ENCODE measurements at places on chromosomes 3 and 15.

DNA sequence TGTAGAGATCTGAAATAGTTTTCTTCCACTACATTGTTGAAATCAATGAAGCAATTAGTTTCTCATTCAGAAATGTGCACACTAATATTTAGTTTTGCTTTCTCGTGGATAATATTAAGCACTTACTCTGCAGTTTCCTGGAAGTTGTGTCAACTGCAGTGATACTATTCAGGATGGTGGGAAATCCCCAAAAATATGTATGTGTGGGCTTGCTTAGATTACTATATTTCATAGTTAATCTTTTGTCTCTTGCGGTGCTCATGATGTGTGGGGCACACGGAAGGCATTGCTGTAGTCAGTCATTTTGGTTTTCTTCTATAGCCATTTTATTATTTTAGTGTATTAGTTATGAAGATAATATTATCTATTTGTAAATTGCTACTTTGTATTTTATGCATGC, 19.7 kb downstream of the RAB11A start:
- no peak for DNase-seq

DNA sequence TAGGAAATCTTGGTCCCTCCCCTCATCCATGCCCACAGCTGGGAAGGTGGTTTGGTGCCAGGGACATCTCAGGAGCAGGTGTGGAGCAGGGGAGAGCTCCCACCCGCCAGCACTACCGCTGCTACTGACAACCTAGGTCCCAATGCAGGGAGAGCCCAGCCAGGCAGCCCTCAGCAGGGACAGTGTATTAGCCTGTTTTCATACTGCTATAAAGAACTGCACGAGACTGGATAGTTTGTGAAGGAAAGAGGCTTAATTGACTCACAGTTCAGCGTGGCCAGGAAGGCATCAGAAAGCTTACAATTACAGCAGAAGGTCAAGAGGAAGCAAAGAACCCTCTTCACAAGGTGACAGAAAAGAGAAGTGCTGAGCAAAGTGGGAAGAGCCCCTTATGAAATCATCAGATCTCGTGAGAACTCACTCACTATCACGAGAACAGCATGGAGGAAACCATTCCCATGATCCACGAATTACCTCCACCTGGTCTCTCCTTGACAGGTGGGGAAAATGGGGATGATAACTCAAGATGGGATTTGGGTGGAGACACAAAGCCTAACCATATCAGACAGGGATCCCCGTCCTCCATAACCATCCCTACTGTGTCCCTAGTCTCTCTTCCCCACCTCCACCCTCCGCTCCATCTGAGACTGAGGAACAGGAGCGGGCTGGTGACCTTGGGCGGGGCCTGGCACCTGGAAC, 218.6 kb downstream of the TBC1D2B start:
- no peak for DNase-seq

DNA sequence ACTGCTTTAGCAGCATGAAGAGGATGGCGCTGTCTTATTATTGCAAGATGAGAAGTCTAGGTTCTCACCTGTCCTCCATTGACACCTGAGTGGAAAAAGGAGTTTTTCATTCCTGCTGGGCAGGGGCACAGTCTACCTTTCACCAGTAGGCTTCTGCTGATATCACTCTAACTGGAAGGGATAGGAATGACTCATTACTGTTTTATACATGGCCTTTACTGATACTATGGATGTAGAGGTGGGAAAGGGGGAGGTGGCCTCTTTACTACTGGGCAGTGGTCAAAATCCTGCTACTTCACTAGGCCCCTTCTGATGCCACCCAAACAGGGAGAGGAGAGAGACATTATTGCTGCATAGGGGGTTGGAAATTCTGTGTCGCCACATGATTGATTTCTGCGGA, 97.8 kb downstream of the BBX start:
- no peak for DNase-seq

DNA sequence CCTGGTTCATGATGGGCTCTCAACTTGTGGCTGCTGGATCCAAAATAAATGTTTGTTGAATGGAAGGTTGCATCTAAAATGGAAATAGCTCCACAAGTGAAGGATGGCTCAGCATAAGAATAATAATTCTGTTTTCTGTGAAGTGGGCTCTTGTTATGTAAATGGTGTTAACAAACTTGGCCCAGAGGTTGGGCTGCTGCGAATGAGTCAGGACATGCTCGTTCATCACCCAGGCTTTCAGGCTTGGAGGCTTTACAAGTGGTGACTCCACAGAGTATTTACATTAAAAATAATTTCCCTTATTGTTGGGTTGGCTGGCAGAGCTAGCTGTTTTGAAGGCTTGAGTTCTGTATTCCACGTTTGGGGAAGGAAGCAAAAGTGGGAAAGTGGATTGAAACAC, 60.5 kb downstream of the ITGB5 start:
- DNase-seq = no peak

- no peak for DNase-seq
Observed at GRCh38 chr3:48233542-48233941, 7.4 kb upstream of the ZNF589 start.

DNA sequence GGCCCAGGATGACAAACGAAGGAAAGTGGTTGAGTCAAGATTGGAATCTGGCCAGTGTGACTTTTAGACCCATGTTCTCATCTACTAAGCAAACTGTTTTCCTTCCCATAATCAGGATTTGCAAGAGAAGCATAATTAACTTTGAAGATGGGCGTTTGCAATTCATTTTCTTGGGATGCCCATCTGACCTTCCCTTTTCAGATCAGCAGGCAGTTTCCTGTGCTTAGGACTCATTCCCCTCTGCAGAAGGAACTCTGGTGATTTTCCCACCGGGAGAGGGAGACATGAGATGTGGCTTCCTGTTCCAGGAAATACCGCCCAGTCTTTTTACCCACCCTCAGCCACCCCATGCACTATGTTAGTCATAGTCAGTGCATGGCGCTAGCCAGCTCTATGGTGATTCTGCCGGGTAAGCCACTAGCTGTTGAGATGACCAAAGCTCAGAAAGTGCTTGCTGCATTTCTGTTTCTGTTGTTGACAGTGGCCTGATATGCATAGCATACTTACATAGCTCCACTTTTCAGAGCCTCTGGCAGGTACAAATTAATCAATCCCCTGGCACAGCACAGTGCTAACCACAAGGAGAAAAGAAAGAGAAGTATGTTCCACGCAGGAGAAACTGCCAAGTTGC, 129.4 kb downstream of the VGLL4 start:
- DNase-seq = peak; percentile 39

DNA sequence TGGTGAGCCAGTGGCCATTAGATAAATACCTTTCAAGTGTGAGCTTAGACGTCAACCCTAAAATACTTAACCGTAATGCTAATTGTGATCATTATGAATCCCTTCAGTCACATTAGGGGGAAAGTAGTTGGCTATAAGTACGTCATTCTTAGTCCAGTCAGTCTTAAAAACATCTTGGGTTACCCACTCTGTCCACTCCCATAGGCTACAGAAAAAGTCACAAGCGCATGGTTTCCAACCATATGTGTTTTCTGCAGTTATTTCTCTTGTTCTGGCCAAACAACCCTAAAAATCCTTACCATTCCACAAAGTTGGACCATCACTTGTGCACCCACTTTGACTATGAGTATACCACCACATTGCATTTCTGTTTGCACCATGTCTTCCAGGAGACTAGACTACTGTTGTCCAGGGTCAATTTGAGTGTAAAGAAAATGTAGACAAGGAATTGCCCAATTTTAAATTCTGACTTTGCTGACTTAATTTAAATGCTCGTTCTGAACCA, 3.3 kb downstream of the RPL15 start:
- DNase-seq = no peak

DNA sequence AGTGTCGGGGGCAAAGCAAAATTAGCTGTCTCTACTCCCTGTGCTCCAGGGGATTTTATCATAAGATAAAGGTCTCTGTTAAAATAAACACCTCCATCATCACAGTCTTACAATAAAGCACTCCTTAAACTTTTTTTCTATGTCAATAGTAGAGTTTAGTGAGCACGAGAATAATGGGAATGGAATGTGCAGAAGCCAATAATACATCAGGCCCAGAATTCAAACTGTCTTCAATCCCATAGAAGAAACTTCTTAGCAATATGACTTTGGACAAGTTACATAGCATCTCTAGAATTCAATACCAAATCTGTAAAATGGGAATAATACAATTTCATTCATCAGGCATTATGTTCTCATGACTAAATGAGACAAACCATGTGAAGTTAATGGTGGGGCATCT, 49.0 kb upstream of the EPHA3 start:
- no peak for DNase-seq

- no peak for DNase-seq
Observed at GRCh38 chr3:11195721-11196332, 41.5 kb downstream of the HRH1 start.

DNA sequence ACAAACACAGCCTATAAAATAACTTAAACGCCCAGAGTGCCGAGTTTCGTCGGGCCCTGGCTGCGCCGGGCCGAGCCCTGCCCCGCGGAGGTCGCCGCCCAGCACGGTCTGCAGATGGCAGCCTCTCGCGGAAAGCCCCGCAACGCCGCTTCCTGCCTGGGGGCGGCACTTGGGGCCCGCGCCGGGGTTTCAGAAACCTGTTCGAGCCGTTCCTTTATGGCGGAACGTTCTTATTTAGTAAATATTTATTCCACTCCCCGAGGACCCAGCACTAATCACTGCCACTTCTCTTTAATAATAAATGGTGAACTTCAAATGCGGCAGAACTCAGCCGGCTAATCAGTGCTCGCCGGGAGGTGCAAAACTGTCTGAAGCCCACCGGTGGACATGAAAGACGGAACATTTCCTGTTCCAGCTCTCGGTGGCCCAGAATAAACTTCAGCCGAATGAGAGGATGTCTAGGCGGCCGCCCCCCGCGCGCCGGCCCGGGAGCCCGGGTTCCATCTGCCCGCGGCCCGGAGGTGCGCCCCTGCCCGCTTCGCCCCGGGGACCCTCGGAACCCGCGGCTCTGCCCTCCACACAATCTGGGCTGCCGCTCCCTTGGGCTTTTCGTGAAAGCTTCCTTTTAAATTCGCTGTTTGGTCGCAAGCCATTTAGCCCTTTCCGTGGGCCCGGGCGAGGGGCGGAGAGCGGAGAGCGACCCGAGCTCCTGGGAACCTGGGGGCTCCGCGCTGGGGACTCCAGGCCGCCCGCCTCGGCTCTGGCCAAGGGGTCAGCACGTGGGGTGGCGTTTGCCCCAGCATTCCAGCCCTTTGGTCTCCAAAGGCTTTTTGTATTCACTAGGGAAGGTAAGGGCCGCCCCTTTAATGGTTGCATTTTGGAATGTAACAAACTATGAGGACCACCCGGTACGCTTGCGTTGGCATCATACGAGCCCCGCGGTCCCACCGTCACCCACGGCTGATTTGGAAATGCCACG, 110.8 kb upstream of the ATP11B start:
- DNase-seq = no peak

GRCh38 chr3:24495326-24495994, 810 bp upstream of the THRB start:
- DNase-seq = no peak

GRCh38 chr3:152611905-152612304, 223.0 kb upstream of the P2RY1 start:
- no peak for DNase-seq

GRCh38 chr3:22959593-22959992, 243.5 kb upstream of the UBE2E2 start:
- DNase-seq = no peak

- DNase-seq = no peak
Observed at GRCh38 chr3:112685420-112685819, 44.5 kb upstream of the CCDC80 start.

DNA sequence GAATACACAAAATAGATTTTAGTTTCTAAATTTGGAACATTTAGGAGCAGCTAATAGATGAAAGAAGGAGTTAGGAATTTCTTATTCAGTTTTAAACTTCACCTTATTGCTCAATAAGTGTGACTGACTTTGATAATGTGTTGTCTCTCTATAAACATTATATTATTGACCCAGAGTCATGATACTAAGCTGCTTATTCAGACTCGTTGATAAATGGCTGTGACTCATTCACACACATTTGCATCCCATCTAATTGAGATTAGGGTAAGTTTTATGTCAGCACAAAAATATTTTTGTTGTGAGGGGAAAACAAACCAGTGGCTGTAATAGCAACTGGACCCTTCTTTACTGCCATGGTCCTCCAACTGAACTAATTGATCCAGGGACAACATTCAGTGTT, 137.6 kb downstream of the GOLIM4 start:
- DNase-seq = no peak

DNA sequence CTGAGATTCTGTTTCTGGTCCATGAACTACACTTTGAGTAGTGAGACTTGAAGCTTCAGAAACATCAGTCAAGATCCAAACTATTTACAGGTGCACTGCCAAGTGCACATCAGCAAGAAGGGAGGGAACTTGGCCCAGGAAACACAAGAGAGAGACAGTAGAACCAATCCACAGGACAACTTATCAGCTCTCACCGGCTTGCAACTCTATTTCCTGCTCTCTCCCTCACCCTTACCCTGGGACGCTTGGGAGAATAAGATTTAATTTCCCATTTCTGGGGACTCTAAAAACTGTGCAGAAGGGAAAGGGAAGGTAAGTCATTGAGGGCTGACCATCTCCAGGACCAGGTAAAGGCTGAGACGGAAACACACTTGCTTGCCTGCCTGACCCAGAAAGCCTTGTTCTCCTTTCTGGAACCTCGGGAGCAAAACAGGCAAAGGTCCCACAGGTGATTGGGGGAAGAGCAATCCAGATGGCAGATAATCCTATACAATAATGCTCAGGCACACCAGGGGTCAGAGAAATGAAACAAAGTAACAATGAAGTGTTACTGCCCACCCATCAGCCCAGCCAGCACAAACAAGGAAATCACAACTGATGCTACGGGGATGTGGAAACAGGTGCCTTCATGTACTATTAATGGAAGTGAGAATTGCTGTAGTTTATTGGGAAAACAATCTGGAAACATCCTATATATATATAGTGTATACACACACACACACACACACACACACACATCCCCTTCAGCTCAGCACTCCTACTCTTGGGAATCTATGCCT, 154.4 kb downstream of the XXYLT1 start:
- no peak for DNase-seq

GRCh38 chr3:152839511-152839910, 4.6 kb downstream of the P2RY1 start:
- no peak for DNase-seq

DNA sequence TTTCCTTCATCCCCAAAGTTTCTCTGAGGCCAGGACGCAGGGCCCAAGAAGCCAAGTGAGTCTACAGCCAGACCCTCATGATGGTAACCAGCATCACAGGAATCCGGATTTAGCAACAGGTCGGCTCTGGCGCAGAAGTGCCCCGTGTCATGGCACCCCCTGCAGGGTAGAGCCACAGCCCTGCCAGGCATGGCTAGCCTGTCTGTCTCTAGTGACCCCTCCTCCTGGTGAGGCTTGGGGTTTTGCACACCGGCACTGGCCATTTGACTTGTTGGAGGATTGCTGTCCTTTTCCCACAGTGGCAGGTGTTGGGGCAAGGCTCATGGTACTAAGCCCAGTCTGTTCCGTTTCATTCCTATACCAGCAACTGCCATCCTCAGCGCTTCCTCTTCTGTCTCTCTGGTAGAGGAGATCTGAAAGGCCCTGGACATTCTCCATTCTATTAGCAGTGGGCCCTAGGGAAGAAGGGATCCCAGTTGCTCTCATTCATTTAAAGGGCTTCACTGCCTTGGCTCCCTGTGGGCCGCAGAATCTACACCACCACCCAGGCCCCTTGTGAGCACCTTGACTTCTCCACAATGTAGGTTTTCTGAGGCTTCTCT, 9.4 kb upstream of the CHAC1 start:
- DNase-seq = no peak
